ENCODE measurements at places on chromosomes 11 and 22. TPM values are rescaled to one million over a fixed set of nuclear protein-coding genes. Genes with fewer than 3 reads are reported as not detected.

DNA sequence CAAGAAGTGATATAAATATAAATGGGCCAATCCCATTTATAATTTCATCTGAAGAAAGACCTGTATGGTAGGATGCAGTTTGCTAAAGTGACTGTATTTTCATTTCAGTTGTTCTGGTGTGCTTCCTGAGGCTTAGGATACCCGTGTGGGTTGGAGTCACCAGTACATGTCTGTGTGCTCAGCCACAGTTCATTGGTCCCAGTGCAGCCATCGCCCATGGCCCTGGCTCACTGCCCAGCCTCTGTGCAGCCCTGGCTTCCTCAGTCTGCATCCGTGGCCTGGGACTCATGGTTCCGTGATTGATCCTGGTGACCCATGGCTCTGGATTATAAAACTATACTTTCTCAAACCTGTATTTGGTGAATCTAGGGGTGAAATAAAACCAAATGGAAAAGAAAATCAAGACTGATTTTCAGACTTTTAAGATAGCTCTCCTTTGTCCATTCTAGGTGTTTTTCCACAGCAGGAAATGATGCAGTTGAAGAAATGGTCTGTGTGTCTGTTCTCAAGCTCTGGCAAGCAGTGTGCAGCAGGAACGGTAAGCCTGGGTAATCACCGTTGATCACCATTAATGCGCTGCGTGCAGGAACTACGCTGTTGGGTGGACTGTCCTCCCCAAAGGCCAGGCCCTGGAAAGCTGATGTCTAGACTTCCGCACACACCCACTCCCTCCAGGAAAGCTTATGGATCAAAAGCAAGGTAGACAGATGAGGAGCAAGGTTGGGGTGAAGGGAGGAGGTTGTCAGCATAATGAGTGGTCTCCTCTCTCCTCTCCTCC, 27.2 kb downstream of the TTC12 start:
- no peak for DNase-seq

Gene OR10A2
- total RNA-seq: not detected

DNA sequence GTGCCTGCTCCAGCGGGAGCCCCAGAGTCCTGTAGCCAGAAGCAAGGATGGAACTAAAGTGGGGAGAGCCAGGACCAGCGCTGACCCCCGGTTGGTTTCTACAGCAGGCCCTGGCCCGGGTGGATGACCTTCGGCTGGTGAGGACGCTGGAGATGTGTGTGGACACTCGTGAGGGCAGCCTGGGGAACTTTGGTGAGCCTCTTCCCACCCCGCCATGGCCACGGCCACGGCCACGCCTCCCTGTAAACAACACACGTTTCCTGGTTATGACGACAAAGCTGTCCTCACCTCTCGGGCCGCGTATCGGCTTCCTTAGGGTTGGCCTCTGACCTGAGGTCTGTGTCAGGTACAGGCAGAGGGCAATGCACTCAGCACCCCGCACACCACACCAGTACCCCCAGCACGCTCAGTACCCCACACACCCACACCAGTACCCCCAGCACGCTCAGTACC, 4.1 kb downstream of the LRRC56 start:
- peak; percentile 18 for DNase-seq

DNA sequence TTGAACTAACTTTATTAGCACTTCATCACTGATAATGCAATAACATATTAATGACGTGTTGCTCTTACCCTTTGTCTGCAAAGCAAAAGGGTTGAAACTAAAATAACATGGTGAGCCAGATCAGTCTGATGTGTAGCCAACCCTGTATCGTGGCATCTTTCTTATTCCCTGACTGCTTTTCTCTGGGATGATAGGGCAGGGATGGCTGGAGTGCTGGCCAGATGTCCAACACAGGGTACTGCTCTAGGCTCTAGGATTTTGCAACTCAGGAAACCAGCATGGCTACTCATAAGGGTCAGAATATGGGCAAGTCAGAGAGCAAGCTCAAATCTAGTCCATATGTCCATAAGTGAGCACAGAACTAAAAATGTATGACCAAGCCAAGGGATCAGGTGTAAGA, 129.1 kb downstream of the SLC17A6 start:
- DNase-seq: no peak
